ENCODE measurements at places on chromosomes 11 and 22. TPM values are rescaled to one million over a fixed set of nuclear protein-coding genes. Genes with fewer than 3 reads are reported as not detected.

The TRIM22 gene
- total RNA-seq, result 7.9 TPM

The CCDC15 gene
- 0.07 TPM for total RNA-seq

The GGTLC3 gene
- not detected for total RNA-seq

The TRIM34 gene
- total RNA-seq, result 0.48 TPM

The LRRC32 gene
- total RNA-seq, result 32.9 TPM

The MS4A6E gene
- total RNA-seq, result not detected

The HORMAD2 gene
- total RNA-seq, result not detected

The RHOG gene
- total RNA-seq, result 22.4 TPM

The CD248 gene
- total RNA-seq, result 7.3 TPM

The OR4A16 gene
- total RNA-seq, result not detected

The DNAJB7 gene
- not detected for total RNA-seq

The APOL5 gene
- total RNA-seq, result not detected

The MS4A2 gene
- 0.17 TPM for total RNA-seq

The THY1 gene
- total RNA-seq, result 1.6 TPM

DNA sequence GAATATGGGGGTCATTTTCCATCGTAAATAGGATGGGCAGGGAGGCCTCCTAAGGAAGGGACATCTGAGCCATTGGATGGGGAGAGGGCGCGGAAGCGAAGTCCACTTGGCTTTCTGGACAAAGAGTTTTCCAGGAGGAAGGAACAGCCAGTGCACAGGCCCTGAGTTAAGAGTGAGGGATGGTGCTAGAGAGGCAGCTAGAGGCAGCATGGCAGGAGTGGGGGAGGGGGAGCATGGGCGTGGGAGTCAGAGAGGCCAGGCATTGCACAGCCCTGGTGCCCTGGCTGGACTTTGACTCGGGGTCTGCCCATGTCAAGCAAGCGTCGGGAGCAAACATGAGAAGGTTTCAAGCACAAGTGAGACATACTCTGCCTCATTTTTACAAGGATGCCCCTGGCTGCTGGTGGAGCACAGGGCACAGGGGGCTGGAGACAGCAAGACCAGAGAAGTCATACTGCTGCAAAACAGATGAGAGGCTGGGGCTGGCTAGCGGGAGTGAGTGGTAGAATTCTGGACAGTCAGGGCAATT is 9.0 kb downstream of the GNAZ start:
- H3K4me1 ChIP-seq, result no peaks in the 10 kb centered on the region
- H3K4me3 ChIP-seq, result no peak overlapping the region
- no peak overlapping the region for H3K27ac ChIP-seq
- DNase-seq, result no peak
- H3K27me3 ChIP-seq, result no peaks in the 10 kb centered on the region
- H3K36me3 ChIP-seq, result no peaks in the 10 kb centered on the region

GRCh38 chr11:96607864-96608558 is 218.2 kb downstream of the JRKL start:
- no peak overlapping the region for H3K27ac ChIP-seq
- H3K27me3 ChIP-seq, result no peaks in the 10 kb centered on the region
- DNase-seq, result no peak
- no peaks in the 10 kb centered on the region for H3K36me3 ChIP-seq
- H3K4me3 ChIP-seq, result no peak overlapping the region

GRCh38 chr22:48522271-48522670 is 1305.4 kb downstream of the BRD1 start:
- H3K4me1 ChIP-seq, result no peaks in the 10 kb centered on the region
- DNase-seq, result no peak
- no peak overlapping the region for H3K27ac ChIP-seq

DNA sequence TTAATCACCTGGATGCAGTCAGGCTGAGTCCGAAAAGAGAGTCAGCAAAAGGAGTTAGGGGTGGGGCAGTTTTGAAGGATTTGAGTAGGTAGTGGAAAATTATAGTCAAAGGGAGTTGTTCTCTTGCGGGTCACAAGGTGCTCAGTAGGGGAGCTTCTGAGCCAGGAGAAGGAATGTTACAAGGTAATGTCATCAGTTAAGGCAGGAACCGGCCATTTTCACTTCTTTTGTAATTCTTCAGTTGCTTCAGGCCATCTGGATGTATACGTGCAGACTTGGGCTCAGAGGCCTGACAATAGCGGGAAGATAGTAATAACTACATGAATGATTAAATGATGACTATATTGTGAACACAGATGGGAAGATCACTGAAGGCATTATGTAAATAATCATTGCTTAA is 6.2 kb downstream of the SC5D start:
- no peak for DNase-seq
- H3K4me1 ChIP-seq, result peaks cover 5% of the 10 kb centered on the region
- H3K27me3 ChIP-seq, result no peaks in the 10 kb centered on the region
- H3K36me3 ChIP-seq, result peaks cover 4% of the 10 kb centered on the region
- H3K27ac ChIP-seq, result no peak overlapping the region

DNA sequence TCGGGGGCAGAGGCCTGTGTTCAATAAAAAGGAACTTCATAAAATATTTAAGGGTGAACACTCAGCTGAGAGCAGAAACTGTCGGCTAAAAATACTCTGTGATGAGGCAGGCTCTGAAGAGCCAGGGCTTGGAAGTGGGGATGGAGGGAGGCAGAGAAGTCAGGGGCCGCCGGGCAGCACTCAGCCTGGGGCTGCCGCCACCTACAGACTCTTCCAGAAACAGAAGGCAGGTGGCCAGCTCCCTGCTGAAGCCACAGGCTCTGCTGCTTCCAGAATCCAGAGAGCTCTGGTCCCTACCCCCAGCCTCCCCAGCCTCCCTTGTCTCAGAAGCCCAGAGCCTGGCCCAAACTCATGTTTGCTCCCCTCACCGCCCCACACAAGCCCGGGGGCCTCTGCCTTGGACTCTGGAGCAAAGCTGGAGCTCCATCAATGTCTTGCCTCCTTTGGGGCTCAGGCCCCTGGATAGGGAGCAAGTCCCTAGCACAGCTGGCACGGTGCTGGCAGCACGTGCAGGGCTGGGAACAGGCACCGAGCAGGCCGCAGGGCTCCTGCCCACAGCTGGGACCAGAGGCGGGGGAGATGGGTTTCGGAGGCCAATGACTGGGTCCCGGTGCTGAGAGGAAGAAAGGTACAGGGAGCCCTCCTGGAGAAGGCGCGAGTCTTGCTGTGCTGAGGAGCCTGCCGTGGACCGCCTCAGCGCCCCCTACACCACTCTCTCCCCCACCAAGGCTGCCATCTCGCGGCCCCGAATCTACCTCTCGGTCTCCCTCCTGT is 8.2 kb downstream of the LRFN4 start:
- DNase-seq, result no peak
- H3K27ac ChIP-seq, result no peak overlapping the region
- H3K36me3 ChIP-seq, result peaks cover 18% of the 10 kb centered on the region
- no peak overlapping the region for H3K4me3 ChIP-seq
- H3K27me3 ChIP-seq, result no peaks in the 10 kb centered on the region
- H3K4me1 ChIP-seq, result no peaks in the 10 kb centered on the region

- no peak overlapping the region for H3K4me3 ChIP-seq
- H3K36me3 ChIP-seq, result no peaks in the 10 kb centered on the region
- no peak overlapping the region for H3K27ac ChIP-seq
- no peaks in the 10 kb centered on the region for H3K27me3 ChIP-seq
- no peak for DNase-seq
These were observed 29.0 kb downstream of the ELMOD1 start for GRCh38 chr11:107619926-107620325.

GRCh38 chr22:21457023-21457787 is 10.0 kb upstream of the TMEM191C start:
- no peak overlapping the region for H3K27ac ChIP-seq
- no peaks in the 10 kb centered on the region for H3K27me3 ChIP-seq
- H3K4me3 ChIP-seq, result no peak overlapping the region
- H3K36me3 ChIP-seq, result no peaks in the 10 kb centered on the region

DNA sequence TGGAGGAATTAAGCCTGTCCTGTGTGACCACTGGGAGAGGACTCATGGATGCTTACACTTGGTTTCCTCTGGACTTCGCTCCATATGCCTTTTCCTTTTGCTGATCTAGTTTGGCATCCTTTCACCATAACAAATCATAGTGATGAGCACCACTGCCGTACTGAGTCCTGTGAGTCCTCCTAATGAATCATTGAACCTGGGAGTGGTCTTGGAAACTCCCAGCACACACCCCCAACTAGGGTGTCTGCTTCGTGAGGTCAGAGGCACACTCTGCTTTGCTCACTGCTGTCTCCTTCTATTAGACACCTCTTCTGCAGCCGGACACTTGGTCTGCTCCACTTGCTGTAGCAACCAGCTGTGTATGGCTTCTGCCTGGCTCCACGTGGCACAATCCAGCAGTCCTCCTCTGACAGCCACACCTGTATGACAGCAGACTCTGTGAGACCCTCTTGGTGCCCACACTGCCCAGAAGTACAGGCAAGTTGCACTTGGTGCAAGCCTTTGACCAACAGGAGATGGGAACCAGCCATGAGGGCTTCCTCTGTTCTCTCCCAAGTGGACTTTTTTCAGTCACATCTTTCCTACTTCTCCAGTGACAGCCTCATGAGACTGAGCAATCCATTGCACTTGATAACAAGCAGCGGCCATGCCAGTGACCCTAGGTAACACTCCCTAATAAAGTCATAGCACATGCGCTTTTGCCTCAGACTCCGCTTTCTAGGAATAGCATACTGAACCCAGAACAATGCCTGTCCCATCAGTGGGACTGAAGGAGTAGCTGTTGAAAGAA is 65.0 kb upstream of the HMGXB4 start:
- no peak overlapping the region for H3K27ac ChIP-seq
- DNase-seq, result no peak
- H3K4me1 ChIP-seq, result no peaks in the 10 kb centered on the region
- no peaks in the 10 kb centered on the region for H3K27me3 ChIP-seq

GRCh38 chr11:32081901-32082300 is 9.0 kb upstream of the RCN1 start:
- H3K4me1 ChIP-seq, result no peaks in the 10 kb centered on the region
- no peaks in the 10 kb centered on the region for H3K36me3 ChIP-seq
- no peak overlapping the region for H3K27ac ChIP-seq
- H3K27me3 ChIP-seq, result no peaks in the 10 kb centered on the region
- no peak for DNase-seq

GRCh38 chr22:28379075-28379779 is 300.4 kb downstream of the TTC28 start:
- no peak overlapping the region for H3K27ac ChIP-seq
- H3K36me3 ChIP-seq, result no peaks in the 10 kb centered on the region
- peaks cover 35% of the 10 kb centered on the region for H3K4me1 ChIP-seq
- H3K27me3 ChIP-seq, result no peaks in the 10 kb centered on the region

- H3K4me1 ChIP-seq, result peaks cover 83% of the 10 kb centered on the region
- H3K36me3 ChIP-seq, result no peaks in the 10 kb centered on the region
- H3K27me3 ChIP-seq, result no peaks in the 10 kb centered on the region
- peak overlapping the region; percentile 58 for H3K27ac ChIP-seq
- no peak for DNase-seq
These were observed 38.2 kb downstream of the BMAL1 start for GRCh38 chr11:13315517-13316432.

GRCh38 chr11:44382118-44382517 is 72.2 kb upstream of the ALX4 start:
- no peaks in the 10 kb centered on the region for H3K4me1 ChIP-seq
- no peak overlapping the region for H3K27ac ChIP-seq
- DNase-seq, result no peak
- no peaks in the 10 kb centered on the region for H3K36me3 ChIP-seq

GRCh38 chr22:43226377-43227238 is 39.7 kb upstream of the TTLL12 start:
- peaks cover 6% of the 10 kb centered on the region for H3K27me3 ChIP-seq
- no peaks in the 10 kb centered on the region for H3K36me3 ChIP-seq
- H3K4me3 ChIP-seq, result no peak overlapping the region
- H3K4me1 ChIP-seq, result no peaks in the 10 kb centered on the region

DNA sequence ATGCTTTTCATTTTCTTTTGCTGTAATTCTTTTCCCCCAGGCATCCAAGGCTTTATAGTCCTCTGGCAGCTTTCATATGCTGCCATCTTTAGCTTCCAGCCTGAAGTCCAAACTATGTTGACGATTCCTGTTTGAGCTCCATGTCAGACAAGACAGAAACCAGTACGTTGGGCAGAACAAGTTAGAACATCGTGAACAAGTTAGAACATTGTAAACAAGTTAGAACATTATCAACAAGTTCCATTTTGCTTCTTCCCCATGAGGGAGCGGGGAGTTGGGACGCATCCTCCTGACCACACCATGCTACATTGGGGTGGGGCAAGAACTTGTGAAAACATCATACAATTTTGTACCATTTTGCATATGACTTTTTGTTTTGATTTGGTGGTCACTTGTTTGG is 23.9 kb downstream of the GLB1L2 start:
- no peaks in the 10 kb centered on the region for H3K36me3 ChIP-seq
- H3K4me3 ChIP-seq, result no peak overlapping the region
- H3K27ac ChIP-seq, result no peak overlapping the region
- no peaks in the 10 kb centered on the region for H3K27me3 ChIP-seq
- DNase-seq, result no peak

DNA sequence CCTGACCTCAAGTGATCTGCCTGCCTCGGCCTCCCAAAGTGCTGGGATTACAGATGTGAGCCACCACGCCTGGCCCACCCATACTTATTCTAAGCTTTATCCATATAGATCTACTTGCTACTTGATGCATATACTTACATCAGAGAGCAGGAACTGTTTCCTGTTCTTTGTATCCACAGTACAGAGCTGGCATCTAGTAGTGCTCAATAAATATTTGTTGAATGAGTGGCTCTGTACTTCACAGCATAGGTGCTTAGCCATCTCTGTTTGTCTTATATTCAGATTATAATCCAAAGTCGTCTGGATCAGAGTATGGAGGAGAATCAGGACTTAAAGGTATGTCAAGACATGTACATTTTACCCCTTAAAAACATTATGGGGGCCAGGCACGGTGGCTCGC is 38.6 kb upstream of the DLAT start:
- no peaks in the 10 kb centered on the region for H3K27me3 ChIP-seq
- no peak overlapping the region for H3K4me3 ChIP-seq
- peaks cover 15% of the 10 kb centered on the region for H3K4me1 ChIP-seq
- no peak for DNase-seq

- H3K36me3 ChIP-seq, result peaks cover 100% of the 10 kb centered on the region
- no peak overlapping the region for H3K4me3 ChIP-seq
- DNase-seq, result no peak
- H3K4me1 ChIP-seq, result peaks cover 10% of the 10 kb centered on the region
- H3K27me3 ChIP-seq, result no peaks in the 10 kb centered on the region
These were observed 7.8 kb downstream of the PIK3IP1 start for GRCh38 chr22:31284281-31285155.

GRCh38 chr22:47167056-47167455 is 404.6 kb downstream of the TBC1D22A start:
- H3K27ac ChIP-seq, result no peak overlapping the region
- DNase-seq, result no peak
- no peak overlapping the region for H3K4me3 ChIP-seq
- H3K4me1 ChIP-seq, result no peaks in the 10 kb centered on the region
- H3K36me3 ChIP-seq, result no peaks in the 10 kb centered on the region

- H3K36me3 ChIP-seq, result no peaks in the 10 kb centered on the region
- no peak overlapping the region for H3K4me3 ChIP-seq
- no peaks in the 10 kb centered on the region for H3K4me1 ChIP-seq
- no peak overlapping the region for H3K27ac ChIP-seq
These were observed 181.5 kb downstream of the FAM76B start for GRCh38 chr11:95608093-95608492.

DNA sequence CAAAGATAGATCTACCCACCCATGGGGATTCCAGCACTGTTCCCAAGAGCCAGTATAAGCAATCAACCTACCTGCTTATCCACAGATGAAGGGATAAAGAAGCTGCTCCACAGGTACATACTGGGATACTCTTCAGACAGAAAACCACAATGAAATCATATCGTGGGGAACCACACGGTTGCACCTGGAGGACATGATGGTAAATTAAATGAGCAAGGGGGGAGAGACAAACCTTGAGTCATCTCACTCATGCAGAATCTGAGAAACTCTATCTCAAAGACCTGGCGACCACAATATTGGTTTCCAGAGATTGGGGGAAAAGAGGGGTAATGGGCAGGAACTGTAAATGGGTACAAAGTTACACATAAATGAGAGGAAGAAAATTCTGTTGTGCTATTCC is 14.5 kb downstream of the RGL4 start:
- no peaks in the 10 kb centered on the region for H3K4me1 ChIP-seq
- H3K27me3 ChIP-seq, result no peaks in the 10 kb centered on the region
- H3K27ac ChIP-seq, result no peak overlapping the region
- H3K4me3 ChIP-seq, result no peak overlapping the region
- DNase-seq, result no peak
